Progenitor cell of endocrine pancreas (in vitro differentiated cells): ENCODE measurements at places on chromosomes 5 and 9. TPM values are rescaled to one million over a fixed set of nuclear protein-coding genes. Genes with fewer than 3 reads are reported as not detected.

Gene ZNF618
- total RNA-seq, result 75.3 and 85.8 TPM in 2 replicates

Gene PCDHGA10
- 14.3 and 14.6 TPM in 2 replicates for total RNA-seq

Gene PCDH1
- 5.5 and 6.3 TPM in 2 replicates for total RNA-seq

Gene SLC6A18
- not detected in 2 replicates for total RNA-seq

Gene PITX1
- total RNA-seq, result 12.5 and 16.2 TPM in 2 replicates

Gene ELOVL7
- total RNA-seq, result 14.5 and 18.0 TPM in 2 replicates

Gene ADAMTS2
- 2.1 and 2.5 TPM in 2 replicates for total RNA-seq

Gene WDR38
- not detected in 2 replicates for total RNA-seq

Gene C5orf58
- not detected in 2 replicates for total RNA-seq

Gene INSL4
- total RNA-seq, result not detected in 2 replicates

Gene DMRT3
- 0.34 and 0.53 TPM in 2 replicates for total RNA-seq

Gene CAVIN4
- 14.5 and 18.1 TPM in 2 replicates for total RNA-seq

Gene LCN9
- 0.57 and 1.5 TPM in 2 replicates for total RNA-seq

Gene ORM2
- total RNA-seq, result 3.2 and 5.4 TPM in 2 replicates

Gene WHRN
- total RNA-seq, result 11.2 and 11.9 TPM in 2 replicates

Gene LECT2
- not detected in 2 replicates for total RNA-seq

Gene FAM120A
- 59.3 and 59.6 TPM in 2 replicates for total RNA-seq

GRCh38 chr5:27523629-27524028 lies 485.2 kb upstream of the CDH9 start:
- no peak for DNase-seq

- no peak for DNase-seq
Measured at GRCh38 chr5:139445325-139446170, 6.2 kb upstream of the DNAJC18 start.

DNA sequence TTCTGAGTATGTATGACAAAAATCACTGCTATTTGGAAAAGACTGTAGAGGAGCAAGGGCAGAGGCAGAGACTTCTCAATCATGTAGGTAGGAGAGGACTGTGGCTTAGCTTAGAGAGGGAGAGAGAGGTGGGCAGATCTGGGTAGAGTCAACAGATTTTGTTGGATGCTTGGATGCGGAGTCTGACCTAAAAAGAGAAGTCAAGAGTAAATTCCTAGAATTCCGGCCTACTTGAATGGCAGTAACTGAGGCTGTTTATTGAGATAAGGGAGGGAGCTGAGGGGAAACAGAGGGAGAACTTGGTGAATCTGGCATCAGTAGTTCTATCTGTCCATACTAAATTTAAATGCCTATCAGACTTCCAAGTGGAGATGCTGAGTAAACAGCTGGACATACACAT lies 2.4 kb downstream of the TICAM2 start:
- DNase-seq, result no peak

DNA sequence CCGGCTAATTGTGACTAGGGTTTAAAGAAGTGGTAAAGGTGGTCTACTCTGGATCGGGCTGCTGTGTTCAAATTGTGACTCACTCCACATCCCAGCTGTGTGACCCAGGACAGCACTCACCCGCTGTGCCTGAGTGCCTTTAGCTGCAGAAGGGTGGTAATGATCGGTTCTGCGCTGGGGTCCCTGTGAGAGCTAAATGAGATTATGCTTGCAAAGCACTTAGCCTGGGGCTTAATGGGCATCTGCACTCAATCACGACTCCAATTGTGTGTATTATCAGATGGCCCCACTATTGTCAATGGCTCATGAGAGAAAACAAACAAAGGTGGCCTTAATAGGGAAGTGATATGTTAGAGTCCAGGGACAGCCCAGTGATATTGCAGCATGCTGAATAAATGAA lies 25.1 kb upstream of the TBC1D2 start:
- no peak for DNase-seq

- no peak for DNase-seq
Measured at GRCh38 chr5:14591548-14591947, 10.0 kb downstream of the OTULINL start.

DNA sequence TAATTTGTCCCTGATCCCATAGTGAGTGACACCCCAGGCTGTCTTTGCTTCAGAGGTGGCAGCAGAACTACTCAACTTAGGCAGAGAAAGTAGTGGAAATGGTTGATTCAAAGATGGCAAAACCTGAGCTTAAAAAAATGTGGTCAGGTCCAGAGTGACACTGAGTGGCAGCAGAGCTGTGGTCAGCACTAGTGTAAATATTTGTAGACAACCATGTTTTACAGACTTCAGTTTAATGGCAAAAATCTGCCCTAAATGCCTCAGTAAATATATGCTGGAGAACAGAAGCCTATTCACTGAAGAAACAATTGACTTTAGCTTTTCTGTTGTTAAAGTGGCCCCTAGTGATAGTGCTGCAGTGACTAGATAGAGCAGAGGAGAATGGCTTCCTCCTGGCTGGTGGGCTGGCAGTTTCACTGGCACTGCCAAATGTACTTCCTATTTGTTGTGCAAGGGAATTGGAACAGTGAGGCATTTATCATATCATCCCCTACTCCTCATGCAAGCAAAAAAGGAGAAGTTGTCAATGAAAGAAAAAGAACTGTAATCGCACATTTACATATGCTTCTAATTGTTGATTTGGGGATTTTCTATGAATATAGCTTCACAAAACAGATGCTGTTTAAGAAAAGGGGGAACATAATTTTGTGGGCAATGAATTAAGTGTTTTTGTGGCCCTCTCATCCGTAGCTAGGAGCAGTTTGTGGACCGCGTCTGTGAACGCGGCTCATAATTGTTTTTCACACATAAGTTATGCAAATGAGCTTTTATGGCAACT lies 12.0 kb downstream of the PBX3 start:
- DNase-seq, result no peak

DNA sequence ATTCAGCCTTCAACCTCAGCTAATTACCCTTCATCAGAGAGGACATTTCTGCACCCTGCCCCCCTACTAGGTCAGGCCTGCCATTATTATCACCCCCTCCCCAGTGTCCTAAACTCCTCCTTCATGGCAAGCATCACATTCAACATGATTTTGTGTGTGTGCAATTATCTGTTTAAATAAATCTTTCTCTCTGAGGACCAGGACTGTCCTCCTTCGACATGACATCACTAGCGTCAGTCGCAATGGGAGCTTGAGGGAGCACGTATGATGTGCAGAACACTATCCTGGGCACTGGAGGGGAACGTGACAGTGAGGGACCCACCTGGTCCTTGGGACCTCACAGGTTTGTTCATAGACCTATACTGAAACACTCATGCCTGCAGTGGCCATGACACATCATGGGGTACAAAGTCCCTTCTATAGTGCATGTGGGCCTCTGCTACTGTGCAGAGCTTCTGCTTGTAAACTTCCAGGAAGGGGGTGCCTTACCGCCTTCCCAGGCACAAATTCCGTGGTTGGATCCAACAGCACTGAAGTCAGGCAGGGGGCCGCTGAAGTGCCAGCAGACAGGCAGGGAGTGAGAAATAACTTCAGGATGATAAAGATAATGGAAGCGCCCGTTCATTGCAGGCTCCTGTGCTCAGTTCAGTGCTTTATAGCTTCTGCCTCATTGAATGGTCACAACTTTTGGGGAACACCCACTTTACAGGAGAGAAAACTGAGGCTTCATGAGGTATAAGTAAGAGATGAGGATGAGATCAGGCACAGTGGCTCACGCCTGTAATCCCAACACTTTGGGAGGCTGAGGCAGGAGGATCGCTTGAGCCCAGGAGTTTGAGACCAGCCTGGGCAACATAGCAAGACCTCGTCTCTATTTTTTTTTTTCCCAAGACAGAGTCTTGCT lies 36.0 kb upstream of the STXBP1 start:
- no peak for DNase-seq

- DNase-seq, result no peak
Measured at GRCh38 chr9:77291714-77292113, 114.4 kb downstream of the VPS13A start.

DNA sequence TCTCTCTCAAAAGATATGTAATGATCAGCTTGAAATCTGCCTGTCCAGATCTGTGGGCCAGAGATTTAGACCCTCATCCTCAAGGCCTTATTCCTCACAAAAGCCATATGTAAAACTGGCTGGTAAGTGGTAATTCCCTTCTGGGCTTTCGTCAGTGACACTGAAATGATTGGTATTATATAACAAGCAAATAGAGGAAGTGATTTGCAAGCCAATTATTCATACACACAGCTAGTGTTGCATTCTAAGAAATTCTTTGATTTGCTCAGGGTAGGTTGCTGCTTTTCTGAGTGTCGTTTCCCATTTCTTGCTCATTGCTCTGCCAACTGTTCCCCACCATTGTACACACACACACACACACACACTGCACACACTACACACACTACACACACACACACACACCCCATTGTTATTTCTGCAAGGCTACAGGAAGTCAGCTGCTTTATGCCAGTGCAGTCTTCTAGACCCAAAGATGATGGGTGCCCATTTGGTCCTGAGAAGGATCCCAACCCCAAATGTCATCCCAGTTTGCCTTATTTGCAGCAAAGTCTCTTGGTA lies 76.8 kb downstream of the PRLR start:
- DNase-seq, result no peak

- DNase-seq, result no peak
Measured at GRCh38 chr9:38008168-38009034, 60.6 kb downstream of the SHB start.

GRCh38 chr9:135601988-135602387 lies 37.4 kb downstream of the GLT6D1 start:
- no peak for DNase-seq

GRCh38 chr5:111856876-111857466 lies 100.0 kb upstream of the NREP start:
- DNase-seq, result no peak

GRCh38 chr5:115514220-115514619 lies 30.4 kb downstream of the FEM1C start:
- no peak for DNase-seq

DNA sequence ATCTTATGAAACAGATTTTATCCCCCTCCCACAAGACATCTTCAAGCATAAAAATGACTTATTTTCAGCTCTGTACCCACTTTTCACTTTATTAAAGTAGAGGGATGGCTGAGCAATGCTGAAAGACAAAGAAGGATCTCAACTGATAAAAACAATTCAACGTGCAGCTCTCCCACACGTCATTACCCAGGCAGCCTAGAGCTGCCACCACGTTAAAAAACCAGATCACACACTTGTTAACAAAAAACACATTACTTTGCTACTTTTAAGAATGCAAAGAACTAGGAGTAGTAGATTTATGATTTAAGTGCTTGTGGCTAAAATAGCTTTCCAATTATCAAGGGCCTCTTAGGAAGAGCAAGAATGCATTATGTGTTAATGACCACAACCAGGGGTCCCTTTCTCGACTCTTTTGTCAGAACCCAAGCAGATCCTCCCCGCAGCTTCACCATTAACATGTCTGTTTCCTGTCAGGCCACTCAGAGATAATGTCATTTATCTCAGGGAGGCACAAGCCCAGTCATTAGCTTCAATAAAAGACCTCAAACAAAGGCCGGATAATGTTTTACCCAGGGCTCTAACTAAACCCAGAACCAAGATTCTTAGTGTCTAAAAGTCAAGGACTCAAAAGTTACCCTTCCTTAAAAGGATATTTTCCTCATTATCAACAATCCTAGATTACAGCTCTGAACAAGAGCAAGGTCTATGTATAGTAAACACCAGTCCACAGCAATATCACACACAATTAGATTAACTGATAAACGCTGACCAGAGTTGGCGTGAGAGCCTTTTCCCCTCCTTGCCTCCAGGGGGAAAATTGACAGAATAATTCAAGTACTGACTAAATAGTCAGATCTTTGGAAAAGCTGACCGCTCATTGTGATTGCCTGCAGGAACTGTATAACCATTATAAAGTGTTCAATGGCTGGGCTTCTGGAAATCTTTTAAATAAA lies 7.5 kb downstream of the ZNF608 start:
- no peak for DNase-seq

DNA sequence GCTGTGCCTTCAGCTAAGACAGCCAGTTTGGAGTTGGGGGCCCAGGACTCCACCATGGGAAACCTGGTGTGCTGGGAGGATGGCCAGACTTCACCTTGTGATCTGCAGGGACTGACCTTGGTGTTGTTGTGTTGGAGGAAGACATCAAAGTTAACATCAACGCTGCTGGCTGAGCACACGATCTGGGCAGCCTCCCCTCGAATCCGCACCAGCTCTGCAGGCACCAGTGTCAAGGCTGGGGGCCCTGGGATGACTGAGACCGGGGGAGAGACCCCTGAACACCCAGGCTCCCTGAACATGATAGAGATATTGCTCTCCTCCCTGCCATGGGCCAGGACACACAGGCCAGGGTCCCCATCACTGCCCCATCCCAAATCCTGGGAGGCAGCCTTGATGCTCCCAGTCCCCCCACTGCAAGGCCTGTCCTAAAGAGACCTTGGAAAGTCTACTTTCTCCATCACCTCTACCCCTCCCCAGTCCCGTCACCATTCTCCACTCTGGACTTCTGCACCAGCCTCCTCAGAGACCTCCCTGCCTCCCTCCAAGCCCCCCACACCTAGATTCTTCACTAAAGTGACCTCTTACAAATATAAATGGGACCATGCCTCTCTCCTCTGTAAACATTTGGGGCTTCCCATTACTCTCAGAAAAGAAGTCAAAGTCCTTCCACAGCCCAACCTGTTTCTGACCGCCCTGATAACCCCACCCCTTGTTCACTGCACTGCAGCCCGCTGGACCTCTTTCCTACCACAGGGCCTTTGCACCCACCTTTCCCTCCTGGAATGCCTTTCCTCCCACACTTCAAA lies 8.2 kb downstream of the CSF1R start:
- no peak for DNase-seq

- no peak for DNase-seq
Measured at GRCh38 chr5:164207646-164208045, 702.2 kb downstream of the MAT2B start.

GRCh38 chr5:98130261-98131035 lies 643.0 kb upstream of the RGMB start:
- DNase-seq, result no peak

- DNase-seq, result no peak
Measured at GRCh38 chr5:114060866-114061265, 301.0 kb upstream of the KCNN2 start.

GRCh38 chr5:134136771-134137170 lies 22.3 kb downstream of the TCF7 start:
- no peak for DNase-seq

DNA sequence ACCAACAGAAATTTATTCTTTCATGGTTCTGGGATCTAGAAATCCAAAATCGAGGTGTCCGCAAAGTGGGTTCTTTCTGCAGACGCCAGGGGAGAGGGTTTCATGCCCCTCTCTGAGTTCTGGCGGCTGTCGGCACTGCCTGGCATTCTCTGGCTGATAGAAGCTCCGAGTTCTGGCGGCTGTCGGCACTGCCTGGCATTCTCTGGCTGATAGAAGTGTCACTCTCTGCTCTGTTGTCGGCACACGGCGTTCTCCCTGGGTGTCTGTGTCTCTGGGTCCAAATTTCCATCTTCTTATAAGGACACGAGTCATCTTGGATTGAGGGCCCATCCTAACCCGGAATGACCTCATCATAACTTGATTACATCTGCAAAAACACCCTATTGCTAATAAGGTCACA lies 7.6 kb downstream of the GFI1B start:
- no peak for DNase-seq

GRCh38 chr9:119050281-119050680 lies 319.0 kb downstream of the BRINP1 start:
- no peak for DNase-seq

- DNase-seq, result no peak
Measured at GRCh38 chr9:11144746-11145145, 531.9 kb upstream of the PTPRD start.

- DNase-seq, result no peak
Measured at GRCh38 chr5:156405988-156406387, 79.0 kb downstream of the SGCD start.
